SK-N-DZ (cell line): ENCODE measurements at places on chromosomes 5 and 9.
A peak's percentile ranks its signal among the peaks of the same experiment; 100 is the strongest.

DNA sequence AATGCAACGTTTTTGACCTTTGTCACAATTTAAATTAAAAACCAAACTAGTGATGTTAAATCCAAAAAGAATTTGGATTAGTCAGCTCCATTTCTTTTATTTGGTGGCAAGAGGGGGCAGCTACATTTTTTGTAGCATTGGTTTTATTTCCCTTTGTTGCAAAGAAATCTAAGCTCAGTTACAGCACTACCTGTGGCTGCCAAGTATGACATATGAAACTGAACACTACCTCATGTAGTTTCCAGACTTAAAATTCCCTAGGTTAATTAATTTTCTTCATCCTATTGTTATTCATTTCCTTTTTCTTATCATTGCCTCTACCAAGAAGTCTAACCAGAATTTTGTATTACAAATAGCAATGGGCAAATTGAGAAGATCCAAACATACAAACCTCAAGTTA, 393.5 kb downstream of the BRINP1 start:
- DNase-seq, result no peak

DNA sequence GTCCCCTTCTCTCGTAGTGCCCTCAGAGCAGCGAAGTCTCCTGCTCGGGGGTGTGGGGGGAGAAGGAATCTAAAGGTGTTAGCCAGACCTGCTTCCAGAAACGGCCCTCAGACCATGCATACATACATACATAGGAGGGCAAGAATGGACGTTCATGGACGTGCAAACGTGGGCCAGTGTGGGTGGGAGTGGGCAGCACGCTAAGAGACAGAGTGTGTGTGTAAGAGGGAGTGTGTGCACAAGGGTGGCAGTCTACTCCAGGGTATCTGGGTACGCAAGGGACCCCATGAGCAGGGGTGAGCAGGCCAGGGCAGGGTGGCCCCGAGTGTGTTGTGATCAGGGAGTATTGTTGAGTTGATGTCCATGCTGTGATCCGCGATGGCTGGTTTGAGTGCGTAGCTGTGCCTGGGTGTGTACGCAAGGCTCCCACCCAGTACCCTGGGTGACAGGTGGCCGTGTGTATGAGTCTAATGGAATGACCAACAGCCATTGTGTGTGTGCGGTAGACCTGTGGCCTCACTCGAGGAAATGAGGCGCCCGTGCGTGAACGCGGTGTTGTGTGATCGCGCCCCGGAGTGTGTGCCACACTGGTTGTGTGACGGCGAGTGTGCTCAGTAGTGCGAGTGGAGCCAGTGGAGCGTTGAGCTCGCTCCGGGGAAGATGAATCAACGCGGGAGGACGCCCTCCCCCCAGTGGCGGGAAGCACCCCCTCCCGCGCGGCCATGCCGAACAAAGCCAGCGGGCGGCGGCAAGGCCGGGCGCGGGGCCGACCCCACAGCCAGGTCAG, 826 bp downstream of the GPRIN1 start:
- no peak for DNase-seq

- DNase-seq, result no peak
Observed at GRCh38 chr5:176906126-176906525, 7.0 kb upstream of the HK3 start.

GRCh38 chr5:118778941-118779340, 209.4 kb downstream of the DTWD2 start:
- DNase-seq, result no peak

- peak; percentile 88 for DNase-seq
Observed at GRCh38 chr5:62256161-62257019, 49.6 kb upstream of the KIF2A start.

- no peak for DNase-seq
Observed at GRCh38 chr9:116605904-116606341, 81.2 kb upstream of the TRIM32 start.

DNA sequence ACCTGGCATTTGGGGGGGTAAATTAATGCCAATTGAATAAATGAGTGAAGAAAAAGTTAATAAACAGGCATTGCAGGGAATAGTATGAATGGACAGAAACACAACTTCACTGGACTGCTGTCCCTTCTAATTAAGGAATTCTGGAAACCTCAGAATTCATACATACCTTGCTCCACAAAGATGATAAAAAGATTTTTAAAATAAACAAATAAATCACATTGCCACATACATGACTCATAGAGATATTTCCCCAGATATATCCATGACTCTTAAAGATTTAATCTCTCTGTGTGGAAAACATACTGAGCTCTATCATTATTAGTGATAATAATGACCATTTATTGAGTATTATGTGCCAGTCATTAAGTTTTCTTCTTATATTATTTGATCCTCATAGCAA, 469.0 kb upstream of the MEF2C start:
- no peak for DNase-seq

DNA sequence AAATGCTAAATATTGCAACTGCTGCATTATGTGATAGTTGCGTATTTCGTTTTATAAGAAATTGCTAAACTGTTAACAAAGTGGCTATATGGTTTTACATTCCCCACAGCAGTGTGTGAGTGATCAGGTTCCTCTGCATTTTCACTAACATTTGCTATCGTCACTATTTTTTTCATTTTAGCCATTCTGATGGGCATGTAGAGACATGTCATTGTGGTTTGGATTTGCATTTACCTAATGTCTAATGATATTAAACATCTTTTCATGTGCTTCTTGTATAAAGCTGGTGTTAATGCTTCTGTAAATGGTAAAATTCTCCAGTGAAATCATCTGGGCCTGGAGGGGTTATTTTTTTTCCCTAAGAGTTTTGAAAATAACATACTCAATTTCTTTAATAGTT, 61.6 kb downstream of the ERCC6L2 start:
- DNase-seq, result no peak

- no peak for DNase-seq
Observed at GRCh38 chr9:134914501-134914834, 3.2 kb downstream of the FCN1 start.

DNA sequence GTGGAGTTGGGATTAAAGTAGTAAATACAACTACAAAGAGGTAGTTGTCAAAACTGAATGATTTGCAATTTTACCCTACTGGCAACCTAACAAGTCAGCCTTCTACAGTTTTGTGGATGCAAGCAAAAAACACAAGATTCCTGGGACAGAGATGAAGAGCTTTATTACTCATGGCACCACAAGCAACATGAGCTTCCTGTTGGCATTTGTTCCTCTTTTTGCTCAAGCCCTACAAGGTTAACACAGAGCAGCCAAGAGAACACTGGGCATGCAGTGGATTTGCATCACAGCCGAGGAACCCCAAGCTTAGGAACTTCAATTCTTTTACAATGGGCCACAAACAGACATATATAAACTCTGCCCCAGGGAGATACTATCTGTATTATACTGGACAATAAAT, 28.8 kb upstream of the DMAC1 start:
- DNase-seq, result no peak

- peak; percentile 18 for DNase-seq
Observed at GRCh38 chr5:129903466-129904101, 681 bp upstream of the CHSY3 start.

- no peak for DNase-seq
Observed at GRCh38 chr5:65391591-65391990, 90.1 kb downstream of the ADAMTS6 start.

DNA sequence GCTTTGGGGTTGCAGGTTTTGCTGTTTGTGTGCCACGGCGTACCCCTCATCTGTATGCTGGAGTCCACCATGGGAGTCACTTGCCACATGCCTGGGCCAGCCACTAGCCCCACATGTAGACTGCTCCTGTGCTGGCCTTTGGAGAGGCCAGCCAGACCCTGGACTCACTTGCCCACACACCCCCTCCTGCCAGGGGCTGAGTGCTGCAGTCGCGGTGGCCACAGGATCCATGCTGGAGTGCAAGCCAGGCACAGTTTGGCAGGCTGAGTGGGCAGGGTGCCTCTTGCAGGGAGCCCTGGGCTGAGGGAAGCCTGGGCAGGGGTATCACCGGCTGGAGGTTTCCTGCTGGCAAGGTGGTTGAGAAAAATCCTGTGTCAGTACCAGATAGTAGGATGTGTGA, 25.6 kb upstream of the GCNT1 start:
- DNase-seq, result no peak

- no peak for DNase-seq
Observed at GRCh38 chr5:42691413-42691937, 65.1 kb upstream of the CCDC152 start.

DNA sequence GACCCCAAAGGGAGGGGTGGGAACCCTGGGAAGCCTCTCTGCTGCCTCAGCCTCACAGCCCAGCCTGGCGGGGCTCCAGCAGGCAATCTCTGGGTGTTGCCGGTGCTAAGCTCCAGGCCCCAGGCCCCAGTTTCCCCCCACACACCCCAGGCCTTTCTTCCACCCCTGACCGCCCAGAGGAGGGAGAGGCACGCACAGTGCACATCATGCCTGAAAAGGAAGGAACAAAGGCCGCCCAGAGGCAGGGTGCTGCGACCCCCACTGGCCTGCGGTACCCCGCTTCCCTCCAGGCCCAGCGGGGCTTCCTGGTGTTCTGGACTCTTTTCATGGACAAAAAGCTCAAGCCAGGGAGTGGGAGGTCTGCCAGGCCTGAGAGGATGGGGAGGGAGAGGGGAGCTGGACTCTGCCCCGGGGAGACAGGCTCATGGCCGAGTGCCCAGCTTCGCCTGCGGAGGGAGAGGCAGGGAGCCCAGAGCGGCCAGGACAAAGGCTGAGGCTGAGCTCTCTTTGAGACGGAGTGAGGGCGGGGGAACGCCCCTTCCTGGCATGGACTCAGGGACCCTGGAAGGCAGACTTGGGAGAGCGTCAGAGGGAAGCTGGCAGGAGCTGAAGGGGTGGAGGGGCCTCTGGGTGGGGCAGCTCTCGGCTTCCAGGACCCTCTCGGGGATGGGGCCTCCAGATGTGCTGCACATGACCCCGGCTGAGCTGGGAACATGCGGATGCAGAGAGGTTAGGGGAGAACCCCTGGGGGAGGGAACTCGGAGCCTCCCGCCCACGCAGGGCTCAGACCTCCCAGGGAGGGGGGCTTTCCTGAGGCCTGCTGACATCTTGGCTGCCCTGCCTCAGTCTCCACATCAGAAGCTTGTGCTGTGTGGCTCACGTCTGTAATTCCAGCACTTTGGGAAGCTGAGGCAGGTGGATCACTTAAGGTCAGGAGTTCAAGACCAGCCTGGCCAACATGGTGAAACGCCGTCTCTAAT, 1.8 kb upstream of the ENTPD2 start:
- DNase-seq, result no peak

- no peak for DNase-seq
Observed at GRCh38 chr5:8033261-8033660, 164.3 kb downstream of the MTRR start.

DNA sequence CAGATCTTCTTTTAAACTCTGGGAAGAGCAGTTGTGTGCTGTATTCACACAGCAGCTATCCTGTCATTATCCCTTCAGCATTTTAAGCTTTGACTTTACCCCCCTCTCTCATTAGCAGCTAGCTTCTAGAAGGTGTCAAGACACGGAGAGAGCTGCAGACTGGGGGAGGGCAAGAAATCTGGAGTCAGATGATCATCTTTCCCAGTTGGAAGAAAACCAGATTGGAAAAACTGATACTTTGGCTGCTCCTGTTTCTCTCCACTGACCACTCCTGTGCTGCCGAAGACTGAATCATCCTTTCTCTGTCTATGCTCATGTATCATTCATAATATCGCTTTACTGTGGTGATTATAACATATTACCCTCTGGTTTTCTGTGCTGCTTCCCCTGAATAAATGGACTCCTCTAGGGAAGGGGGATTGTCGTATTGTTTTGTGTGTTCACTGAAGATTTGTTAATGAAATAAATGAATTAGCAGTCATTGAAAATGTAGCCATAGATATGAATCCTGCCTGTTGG, 75.1 kb downstream of the SH3GL2 start:
- no peak for DNase-seq

GRCh38 chr5:171092194-171092593, 216.9 kb upstream of the TLX3 start:
- no peak for DNase-seq
